Fibroblast of skin of right biceps (primary cell): ENCODE measurements at places on chromosomes 4 and X.

GRCh38 chrX:70030301-70030767 is 19.4 kb downstream of the AWAT2 start:
- DNase-seq = peak; percentile 51

DNA sequence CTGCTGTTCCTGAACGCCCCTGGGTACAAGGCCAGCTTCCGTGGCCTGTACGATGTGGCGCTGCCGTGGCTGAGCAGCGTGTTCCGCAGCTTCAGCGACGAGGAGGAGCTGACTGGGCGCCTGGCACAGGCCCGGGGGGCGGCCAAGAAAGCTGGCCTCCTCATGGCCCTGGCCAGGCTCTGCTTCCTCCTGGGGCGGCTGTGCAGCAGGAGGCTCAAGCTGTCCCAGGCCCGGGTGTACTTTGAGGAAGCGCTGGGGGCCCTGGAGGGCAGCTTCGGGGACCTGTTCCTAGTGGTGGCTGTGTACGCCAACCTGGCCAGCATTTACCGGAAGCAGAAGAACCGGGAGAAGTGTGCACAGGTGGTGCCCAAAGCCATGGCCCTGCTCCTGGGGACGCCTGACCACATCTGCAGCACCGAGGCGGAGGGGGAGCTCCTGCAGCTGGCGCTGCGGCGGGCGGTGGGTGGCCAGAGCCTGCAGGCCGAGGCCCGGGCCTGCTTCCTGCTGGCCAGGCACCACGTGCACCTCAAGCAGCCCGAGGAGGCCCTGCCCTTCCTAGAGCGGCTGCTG is 28.2 kb downstream of the SH3TC1 start:
- DNase-seq = no peak

GRCh38 chr4:147658501-147658900 is 25.5 kb downstream of the PRMT9 start:
- no peak for DNase-seq

DNA sequence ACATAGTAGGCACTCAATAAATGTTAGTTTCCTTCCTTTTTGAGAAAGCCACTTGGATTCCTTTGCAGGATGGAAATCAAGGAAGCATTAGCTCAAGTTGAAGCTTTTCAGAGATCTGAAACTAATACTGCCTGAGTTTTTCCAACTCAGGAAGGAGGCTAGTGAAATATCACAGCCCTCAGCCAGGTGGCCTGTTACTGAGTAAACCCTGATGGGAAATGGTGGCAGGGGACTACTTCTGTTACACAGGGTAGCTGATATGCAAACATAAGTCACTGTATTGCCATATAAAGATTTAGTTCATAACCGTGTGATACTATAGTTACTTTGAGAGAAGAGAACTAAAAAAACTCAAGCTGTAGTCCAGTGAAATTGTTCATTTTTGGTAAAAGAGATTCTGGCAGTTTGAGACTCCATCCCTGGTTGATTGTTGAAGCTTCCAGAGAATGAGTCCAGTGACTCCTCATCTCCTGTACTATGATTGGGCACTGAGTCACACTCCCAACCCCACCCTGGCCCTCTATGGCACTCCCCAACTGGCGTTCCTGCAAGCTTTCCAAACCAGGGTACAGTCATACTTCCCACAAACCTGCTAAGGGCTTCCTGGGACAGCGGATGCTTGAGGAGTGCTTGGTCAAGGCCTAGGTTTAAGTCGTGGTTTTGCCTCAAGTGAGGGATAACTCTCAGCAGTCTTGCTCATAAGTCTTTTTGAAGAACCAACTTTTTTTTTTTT is 81.8 kb downstream of the MID1IP1 start:
- DNase-seq = peak; percentile 93

- DNase-seq = no peak
Measured at GRCh38 chr4:85452058-85452731, 22.8 kb upstream of the ARHGAP24 start.

- DNase-seq = peak; percentile 70
Measured at GRCh38 chr4:176882206-176882605, 89.5 kb upstream of the VEGFC start.

- peak; percentile 15 for DNase-seq
Measured at GRCh38 chr4:101418055-101418454, 70.7 kb upstream of the PPP3CA start.

- no peak for DNase-seq
Measured at GRCh38 chr4:112147697-112148096, 2.4 kb downstream of the FAM241A start.

DNA sequence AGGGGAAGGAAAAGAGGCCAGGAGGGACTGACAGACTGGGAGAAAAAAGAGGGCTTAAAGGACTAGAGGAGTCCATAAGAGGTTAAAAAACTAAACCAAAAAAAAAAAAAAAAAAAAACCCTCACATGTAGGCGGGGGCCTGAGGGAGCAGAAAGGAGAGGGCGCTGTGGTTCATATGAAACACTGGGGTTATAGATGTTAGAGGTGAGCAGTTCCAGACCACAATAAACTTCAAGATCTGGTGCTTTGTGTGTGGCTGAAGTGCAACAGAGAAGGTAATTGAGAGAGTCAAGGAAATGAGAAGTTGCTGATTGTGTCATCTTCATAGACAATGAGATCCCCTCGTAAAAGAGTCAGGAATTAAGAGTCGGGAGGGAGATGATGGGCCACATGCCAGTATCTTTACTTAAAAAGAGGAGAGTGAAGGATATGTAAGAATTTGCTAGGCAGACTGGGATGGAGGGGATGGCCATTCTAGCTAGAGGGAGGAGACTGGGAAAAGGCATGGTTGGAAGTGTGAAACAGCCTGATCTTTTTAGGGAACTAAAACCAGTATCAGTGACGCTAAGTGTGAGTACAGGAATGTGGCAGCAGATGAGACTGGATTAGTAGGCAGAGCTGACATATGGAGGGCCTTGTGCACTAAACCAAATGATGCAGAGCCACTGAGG is 18.4 kb upstream of the OGT start:
- no peak for DNase-seq

GRCh38 chr4:165403637-165404036 is 24.8 kb downstream of the CPE start:
- no peak for DNase-seq

- no peak for DNase-seq
Measured at GRCh38 chr4:98939438-98939837, 10.5 kb upstream of the EIF4E start.

GRCh38 chrX:47772764-47773163 is 63.9 kb upstream of the ZNF81 start:
- no peak for DNase-seq

- peak; percentile 50 for DNase-seq
Measured at GRCh38 chr4:24816797-24817196, 21.4 kb downstream of the SOD3 start.

DNA sequence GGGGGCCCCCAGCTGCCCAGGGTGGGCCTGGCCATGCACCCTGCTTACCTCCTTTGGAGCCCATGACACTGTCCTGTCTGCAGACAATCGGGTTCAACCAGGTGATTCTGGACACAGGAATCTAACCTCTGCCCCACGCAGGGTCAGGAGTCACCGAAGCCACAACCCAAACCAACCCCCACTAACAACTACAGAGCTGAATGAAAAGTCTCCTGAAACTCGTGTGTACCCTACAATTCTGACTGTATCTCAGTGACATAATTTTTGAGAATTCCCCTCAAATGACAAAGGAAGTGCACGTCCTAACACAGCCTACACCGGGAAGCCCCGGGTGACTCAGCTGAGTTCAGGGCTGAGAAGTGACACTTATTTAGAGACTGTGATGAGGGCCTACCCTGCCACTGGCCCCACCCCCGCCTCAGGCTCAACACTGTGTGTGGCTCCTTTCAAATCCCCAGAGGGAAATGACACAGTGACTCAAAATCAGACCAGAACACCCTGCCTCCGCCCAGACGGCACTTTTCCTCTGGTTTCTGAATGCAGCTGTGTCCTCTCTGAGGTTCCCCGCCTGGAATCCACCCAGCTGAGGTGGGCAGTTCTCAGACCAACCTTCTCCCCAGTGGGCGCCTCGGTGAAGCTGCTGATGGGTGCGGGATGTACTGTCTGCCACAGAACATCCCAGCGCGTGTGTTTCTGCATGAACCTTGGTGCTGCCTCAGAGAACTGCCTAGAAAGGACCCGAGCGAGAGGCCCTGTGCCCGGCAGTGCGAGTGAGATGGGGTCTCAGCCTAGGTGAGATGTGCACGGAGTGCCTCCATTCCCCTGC is 9.9 kb downstream of the TNIP2 start:
- DNase-seq = peak; percentile 72

GRCh38 chrX:57607295-57608187 is 15.7 kb downstream of the ZXDB start:
- no peak for DNase-seq

DNA sequence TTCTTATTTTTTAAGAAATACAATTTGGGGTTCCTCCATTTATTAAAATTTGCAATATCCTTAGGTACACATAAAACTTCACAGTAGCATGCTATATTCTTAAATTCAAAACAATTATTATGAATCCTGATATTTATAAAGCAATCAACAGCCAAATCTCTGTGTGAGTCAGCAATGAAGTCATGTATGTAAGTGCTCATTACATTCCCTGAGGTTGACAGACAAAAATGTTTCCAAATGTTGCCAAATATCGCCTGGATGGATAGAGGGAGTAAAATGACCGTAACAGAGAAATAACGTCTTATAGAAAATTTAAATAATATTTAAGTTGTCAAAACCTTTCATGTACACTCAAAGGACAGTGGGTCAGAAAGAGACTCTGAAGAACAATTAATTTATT is 220.0 kb downstream of the PCDH18 start:
- DNase-seq = peak; percentile 79

DNA sequence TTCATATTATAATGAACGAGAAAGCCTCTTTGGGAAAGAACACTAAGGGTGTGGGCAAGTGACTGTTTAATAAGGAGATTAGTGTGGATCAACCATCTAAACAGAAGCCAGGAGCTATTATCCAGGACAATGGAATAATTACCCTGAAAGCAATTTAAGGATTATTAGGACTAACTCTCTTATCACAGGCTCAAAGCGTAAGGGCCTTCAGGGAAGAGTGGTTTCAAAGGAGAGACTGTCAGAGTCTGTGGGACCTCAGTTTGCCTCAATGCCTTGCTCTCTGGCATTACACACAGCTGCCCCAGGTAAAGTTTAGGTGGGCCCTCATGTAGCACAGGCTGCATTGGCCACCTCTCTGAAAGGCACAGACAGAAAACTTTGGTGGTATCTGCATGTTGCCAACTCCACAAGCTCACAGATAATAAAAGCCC is 717.2 kb upstream of the ADGRL3 start:
- no peak for DNase-seq

GRCh38 chr4:186752325-186752724 is 28.7 kb upstream of the FAT1 start:
- no peak for DNase-seq

GRCh38 chrX:148310426-148311165 is 189.8 kb upstream of the AFF2 start:
- no peak for DNase-seq

DNA sequence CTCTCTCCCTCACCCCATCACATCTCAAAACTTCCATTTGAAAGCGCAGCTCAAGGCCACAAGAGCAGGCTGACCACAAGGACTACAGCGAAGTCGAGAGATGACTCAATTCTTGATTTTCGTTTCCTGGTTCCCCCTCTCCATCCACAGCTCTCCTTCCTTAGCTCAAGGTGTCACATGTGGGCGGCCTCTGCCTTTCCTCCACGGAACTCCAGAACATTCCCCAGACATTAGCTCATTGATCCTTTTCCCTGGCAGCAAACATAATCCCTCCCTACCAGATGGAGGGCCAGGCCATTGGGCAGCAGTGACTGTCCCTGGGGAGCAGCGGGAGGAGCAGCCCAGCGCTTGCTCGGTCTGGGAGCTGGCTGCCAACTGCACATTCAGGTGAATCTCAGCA is 56.3 kb downstream of the CCDC149 start:
- DNase-seq = peak; percentile 72

GRCh38 chrX:44690129-44690528 is 147.5 kb upstream of the FUNDC1 start:
- DNase-seq = no peak

DNA sequence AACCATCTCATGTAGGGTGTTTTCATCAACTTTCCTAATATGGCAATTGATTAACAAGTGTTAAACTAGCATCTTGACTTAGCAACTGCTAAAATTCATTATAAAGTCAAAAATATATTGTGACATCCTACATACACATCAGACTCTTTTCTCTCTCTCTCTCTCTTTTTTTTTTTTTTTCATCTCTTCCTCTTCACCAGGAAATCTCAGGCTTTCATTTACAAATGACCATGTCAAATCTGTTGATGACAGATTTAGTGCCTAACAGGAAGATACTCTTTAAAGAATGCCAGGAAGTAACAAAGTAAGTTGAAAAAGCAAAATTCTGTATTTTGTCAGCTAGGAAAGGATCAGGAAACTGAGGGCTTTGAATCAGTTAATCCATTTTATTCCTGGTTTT is 365.5 kb downstream of the PCDH7 start:
- no peak for DNase-seq

DNA sequence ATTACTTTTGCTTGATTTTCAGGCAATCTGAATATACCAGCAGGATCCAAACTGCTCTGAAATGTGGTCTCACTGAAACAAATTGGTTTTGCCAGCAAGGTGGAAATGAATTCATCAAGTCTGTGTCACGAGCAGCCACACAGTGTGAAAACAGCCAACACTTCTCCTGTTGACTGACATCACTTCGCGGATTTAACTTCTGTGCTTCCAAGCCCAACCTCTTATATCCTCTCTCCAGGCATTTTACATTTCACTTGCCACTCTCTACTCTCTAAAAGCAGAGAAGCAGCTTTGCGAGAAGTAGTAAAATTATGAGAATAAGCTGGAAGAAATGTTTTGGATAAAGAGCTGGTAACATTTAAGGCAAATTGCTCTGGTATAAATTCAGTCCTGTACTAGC is 106.1 kb upstream of the FRG1 start:
- DNase-seq = no peak

DNA sequence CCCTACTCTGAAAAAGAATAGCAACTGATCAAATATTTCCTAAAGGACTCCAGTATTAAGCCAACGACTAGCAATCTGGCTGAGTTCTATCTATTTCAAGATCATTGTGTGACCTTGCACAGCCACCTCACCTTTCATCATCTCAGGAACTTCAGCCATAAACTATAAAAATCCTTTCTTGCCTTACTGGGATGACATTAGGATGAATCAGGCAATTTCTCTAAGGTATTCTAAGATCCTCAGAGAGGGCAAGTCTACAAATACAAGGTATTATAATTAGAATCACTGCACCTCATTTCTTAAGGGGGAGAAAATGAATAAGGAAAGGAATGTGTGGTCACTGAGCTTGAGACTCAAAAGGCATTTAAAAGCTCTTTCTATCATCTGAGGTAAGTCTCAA is 152.6 kb downstream of the GRIA3 start:
- peak; percentile 43 for DNase-seq

- no peak for DNase-seq
Measured at GRCh38 chrX:32408389-32408788, 803.0 kb downstream of the DMD start.

- DNase-seq = no peak
Measured at GRCh38 chrX:153441981-153442380, 3.9 kb downstream of the TREX2 start.

DNA sequence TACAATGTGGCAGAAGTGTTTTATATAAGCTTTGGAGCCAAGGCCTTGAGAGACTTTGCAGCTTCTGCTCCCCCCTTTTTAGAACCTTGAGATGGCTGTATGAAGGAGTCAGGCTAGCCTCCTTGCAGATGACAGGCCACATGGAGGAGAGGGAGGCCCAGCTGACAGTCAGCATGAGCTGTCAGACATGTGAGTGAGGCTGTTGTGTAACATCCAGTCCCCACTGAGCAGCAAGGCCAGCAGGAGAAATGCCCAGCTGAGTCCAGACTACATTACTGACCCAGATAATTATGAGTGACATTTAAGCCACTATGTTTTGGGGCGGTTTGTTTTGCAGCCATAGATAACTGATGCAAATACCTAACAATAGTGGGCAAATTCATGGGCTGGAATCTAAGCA is 515.3 kb upstream of the ARX start:
- DNase-seq = peak; percentile 18

- DNase-seq = no peak
Measured at GRCh38 chr4:1002131-1002630, 9.0 kb upstream of the SLC26A1 start.
